ENCODE measurements at places on chromosomes 6 and 20.

GRCh38 chr6:122719176-122719575 is 60.3 kb upstream of the FABP7 start:
- DNase-seq, result no peak

GRCh38 chr6:129110690-129111343 is 227.9 kb downstream of the LAMA2 start:
- no peak for DNase-seq

GRCh38 chr6:77962070-77962469 is 309.2 kb downstream of the MEI4 start:
- no peak for DNase-seq

GRCh38 chr6:141326925-141327324 is 805.8 kb upstream of the GJE1 start:
- DNase-seq, result no peak

DNA sequence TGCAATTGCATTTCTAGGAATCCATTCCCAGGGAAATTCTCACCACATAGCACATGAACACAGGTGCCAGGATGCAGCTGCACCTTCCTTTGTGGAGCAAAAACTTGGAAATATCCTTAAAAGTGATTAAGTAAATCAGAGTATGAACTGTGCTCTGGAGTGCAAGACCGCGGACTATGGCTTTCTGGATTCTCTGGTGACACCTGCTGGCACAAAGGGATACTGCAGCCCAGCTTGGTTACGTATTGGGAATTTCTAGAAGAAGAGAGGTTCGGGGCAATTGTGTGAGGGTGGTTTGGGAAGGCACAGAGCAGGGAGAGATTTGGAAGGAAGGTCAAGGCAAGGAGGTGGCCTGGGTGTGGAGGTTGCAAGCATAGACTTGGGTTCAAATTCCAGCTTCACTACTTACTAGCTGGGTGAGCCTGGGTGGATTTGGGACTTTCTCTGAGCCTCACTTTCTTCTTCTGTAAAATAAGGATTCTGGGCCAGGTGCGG is 15.9 kb upstream of the PEDS1 start:
- DNase-seq, result peak; percentile 80

Data from stimulated activated CD4-positive, alpha-beta T cell treated with anti-CD3 and anti-CD28 coated beads, Interleukin-12 subunit alpha, Interleukin-12 subunit beta, amount 100 ng/mL, for 4 hours (primary cell).